ENCODE measurements at places on chromosomes 11 and 22.

GRCh38 chr22:43155789-43156188 is 4.4 kb downstream of the TSPO start:
- DNase-seq = no peak

DNA sequence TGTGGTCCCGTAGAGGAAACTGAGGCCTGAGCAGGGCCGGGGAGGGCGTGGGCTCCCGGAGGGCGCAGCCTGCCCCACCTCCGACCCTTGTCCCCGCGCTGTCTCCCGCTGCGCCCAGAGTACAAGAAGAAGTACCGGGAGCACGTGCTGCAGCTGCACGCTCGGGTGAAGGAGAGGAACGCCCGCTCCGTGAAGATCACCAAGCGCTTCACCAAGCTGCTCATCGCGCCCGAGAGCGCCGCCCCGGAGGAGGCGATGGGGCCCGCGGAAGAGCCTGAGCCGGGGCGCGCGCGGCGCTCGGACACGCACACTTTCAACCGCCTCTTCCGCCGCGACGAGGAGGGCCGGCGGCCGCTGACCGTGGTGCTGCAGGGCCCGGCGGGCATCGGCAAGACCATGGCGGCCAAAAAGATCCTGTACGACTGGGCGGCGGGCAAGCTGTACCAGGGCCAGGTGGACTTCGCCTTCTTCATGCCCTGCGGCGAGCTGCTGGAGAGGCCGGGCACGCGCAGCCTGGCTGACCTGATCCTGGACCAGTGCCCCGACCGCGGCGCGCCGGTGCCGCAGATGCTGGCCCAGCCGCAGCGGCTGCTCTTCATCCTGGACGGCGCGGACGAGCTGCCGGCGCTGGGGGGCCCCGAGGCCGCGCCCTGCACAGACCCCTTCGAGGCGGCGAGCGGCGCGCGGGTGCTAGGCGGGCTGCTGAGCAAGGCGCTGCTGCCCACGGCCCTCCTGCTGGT is 1.9 kb downstream of the NLRP6 start:
- DNase-seq = no peak

DNA sequence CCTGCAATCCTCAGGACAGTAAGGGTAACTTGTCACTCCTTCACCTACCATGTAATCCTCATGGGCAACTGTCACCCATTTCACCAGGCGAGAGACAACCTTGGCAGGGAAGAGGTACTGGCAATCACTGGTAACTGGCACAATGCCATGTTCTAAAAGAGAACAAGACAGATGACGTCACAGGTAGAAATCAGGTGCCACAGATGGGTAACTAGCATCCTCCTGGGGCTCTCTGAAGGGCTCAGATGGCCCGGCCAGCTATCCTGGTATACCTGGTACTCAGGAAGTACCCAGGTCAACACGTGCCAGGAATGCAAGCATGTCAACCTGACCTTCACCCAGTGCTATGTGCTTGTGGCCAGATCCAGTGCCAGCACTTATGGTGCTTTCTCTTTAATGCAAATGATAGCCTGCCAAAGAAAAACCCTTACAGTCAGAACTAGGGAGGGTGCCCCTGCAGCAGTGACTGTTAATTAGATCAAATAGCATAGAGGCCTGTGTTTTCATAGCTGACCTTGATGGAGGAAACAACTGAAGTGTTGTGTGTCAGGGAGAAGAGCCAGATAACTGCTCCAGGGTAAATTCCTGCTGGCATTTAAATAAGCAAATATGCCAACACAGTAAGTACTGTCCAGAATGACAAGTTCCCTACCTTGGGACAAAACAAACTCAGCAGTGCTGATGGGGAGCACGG is 36.2 kb downstream of the THOC5 start:
- DNase-seq = no peak

DNA sequence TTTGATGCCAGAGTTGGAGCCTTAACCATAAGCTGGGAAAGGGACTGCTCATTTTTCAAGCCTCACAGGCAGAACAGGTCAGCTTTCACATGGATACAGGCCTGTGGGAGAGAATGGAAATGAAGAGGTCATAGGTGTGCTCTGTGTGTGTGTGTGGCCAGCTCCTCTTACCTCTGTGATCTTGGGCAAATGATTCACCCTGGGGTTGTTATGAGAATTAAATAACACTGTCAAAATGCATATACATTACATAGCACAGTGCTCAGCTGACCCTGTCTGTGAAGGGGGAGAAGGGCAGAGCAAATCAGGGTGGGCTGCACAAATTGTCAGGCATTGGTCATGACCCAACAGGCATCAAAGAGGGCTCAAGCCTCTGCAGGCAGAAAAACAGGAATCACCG is 372.5 kb downstream of the TENM4 start:
- no peak for DNase-seq

- no peak for DNase-seq
These were observed 31.1 kb downstream of the FADS3 start for GRCh38 chr11:61860054-61860903.

DNA sequence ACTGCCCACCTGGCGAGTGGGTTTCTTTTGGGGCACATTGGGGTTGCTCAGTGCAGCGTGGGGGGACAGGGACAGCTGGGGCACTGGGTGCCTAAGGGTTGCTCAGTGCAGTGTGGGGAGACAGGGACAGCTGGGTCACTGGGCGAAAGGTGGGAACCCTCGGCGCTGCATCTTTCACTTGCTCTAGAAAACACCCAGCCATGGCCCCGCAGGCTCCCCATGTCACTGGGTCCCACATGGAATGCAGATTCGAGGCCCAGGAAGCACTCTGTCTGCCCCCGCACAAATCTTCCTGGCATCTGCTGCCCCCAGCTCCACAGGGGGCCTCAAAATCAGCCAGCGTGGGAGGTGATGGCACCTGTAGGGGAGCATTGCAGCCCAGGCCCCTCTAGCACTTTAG is 229.3 kb downstream of the BRD1 start:
- DNase-seq = no peak

DNA sequence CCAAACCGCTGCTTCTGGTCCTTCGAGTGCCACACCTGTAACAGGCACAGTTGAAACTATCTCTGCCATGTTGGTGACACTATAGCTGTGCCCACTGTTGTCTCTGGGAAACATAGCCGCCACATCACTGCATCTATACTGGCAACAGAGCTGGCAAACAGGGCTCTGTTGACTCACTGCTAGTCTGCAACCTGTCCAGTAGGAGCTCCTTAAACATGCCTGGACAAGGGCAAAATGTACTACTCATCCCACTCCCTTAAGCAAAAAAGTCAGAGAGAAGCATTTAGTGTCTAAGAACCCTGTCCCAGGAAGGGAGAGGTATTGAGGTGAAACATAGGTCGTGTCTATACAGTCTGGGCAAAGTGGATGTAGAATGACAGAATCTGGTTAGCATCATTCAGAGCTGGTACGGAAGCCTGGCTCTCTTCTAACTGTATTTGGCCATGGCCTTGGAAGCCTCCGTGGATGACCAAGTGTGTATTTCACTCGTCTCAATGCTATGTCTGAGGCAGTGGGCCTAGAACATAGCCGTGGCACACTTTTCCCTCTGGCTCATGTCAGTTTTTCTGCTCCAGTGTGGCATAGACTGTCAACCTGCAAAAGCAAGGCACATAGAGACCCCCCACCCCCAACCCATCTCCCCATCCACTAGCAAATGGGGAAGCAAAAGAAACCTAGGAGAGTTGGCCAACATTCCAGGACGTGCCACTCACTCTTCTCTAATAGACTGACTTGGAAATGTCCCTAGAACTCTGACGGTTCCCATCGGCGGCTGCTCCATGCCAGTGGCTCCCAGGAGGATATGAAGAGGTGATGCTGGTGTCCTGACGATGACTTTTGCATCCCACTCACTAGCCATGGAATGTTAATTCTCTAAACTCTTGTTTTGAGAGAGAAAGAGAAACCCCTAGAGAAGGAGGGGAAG is 21.4 kb upstream of the PISD start:
- DNase-seq = no peak

DNA sequence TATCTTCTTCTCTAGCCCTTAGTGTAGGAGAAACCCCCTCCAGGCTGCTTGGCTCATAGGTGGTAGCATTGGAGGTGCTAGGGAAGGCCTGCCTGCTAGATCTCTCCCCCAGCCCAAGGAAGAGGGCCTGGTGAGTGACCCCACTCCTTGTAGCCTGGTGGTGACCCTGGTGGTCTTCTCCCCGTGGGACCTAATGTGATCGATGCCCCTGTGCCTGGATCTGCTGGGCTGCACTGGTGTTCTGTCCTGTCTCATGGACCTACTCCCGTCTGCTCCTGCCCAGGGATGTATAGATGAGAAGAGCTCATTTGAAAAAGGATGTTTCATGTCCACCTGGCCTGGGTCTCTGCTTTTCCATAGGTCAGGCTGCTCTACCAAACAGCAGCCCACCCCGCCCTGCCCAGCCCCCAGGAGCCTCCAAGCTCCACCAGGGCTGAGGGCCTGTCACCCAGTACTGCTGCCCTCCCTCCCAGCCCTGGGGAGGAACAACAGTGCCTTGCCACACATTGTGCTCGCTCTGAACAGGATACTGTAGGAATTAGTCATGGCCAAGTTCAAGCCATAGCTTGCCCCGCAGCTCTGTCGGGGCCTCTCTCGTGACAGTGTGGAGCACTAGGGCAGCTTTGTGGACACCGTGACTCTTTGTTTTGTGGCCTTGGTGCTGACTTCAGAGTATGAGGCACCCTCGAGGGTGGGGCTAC is 19.7 kb downstream of the SLC37A2 start:
- DNase-seq = no peak

DNA sequence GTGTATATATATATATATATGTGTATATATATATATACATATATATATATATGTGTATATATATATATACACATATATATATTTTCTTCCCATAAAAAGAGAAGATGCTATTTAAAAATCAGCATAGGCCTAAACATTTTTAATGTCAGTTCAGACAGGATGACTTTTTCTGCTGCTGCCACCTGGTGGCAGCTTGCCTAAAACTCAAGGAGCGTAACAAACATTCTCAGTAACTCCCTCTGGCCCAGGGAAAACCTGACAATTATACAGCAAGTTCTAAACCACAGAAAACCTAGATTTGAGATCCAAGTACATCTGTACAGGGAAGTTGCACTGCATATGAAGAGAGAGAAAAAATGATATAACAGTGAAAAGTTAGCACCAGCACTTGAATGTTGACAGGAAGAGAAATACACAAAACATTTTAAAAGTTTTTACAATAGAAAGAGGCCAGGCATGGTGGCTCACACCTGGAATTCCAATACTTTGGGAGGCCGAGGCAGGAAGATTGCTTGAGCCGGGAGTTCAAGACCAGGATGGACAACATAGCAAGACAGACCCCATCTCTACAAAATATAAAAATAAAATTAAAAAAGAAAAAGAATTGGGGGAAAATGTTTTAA is 16.6 kb downstream of the OR8A1 start:
- no peak for DNase-seq

- no peak for DNase-seq
These were observed 52.8 kb upstream of the CADM1 start for GRCh38 chr11:115556984-115557383.

DNA sequence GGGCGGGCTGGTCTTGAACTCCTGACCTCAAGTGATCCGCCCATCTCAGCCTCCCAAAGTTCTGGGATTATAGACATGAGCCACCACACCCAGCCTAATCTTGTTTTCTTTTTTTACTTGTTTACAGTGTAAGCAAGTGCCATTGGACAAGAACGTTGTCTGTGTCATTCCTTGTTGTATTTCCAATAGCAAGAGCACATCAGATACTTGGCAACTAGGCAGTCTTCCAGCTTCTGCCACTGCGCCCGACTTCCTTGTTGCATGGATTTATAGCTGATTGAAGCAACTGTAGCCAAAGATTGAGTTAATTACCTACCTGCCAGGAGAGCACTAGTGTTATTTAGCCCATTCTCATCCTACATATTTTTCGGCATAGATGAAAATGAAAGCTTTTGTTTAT is 3.1 kb upstream of the SGSM3 start:
- no peak for DNase-seq

- DNase-seq = no peak
These were observed 110.2 kb downstream of the C11orf91 start for GRCh38 chr11:33590441-33590840.

- DNase-seq = no peak
These were observed 140.3 kb upstream of the MTNR1B start for GRCh38 chr11:92829121-92829520.

DNA sequence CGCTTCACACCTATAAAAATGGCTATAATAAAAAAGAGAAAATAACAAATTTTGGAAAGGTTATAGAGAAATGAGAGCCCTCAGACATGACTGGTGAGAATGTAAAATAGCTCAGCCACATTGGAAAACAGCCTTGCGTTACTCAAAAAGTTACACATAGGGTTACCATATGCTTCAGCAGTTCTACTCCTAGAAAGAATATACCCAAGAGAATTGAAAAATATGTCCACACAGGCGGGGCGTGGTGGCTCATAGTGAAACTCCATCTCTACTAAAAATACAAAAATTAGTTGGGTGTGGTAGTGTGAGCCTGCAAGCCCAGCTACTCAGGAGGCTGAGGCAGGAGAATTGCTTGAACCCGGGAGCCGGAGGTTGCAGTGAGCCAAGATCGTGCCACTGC is 7.6 kb upstream of the JHY start:
- no peak for DNase-seq

GRCh38 chr11:1919391-1920127 is at the start of gene TNNT3:
Gene TNNT3 (plus strand): TSS chr11:1919703. CDS start chr11:1922875, 3,172 bp downstream.
- no peak for DNase-seq

DNA sequence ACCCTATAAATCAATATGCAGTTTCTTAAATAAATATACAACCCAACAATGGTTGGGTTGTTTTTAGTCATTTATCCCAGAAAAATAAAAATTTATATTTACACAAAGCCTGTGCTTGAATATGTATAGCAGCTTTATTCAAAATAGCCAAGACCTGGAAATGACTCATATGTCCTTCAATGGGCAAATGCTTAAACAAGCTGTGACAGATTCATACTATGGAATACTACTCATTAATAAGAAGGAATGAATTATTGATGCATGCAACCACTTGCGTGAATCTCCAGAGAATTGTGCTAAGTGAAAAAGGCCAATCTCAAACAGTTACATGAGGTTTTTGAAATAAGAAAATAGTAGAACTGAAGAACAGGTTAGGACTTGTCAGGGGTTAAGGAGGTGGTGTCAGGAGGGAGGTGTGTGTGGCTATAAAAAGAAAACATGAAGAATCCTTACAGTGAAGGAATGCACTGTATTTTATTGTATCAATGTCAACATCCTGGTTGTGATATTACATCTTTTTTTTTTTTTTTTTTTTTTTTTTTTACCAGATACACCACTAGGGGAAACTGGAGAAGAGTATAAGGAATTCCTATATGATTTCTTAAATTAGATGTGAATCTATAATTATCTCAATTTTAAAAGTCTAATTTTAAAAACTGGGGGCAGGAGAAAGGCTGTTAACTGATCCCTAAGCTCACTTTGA is 82.4 kb upstream of the CD44 start:
- no peak for DNase-seq

DNA sequence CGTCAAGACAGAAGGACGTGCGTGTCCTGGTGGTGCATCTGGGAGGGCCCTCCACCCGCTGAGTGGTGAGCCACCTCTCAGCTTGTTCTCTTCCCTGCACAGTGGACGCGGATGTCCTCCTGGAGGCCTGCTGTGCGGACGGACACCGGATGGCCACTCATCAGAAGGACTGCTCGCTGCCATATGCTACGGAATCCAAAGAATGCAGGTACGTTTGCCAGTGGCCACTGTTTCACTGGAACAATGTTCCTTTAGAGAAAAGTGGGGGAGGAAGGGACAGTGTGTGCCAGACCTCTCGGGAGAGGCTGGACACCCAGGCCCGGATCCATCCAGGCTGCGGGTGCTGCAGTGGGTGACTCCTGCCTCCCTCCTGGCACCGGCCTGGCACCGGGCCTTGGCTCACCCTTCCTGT is 15.9 kb downstream of the FBLN1 start:
- no peak for DNase-seq

Measured in NCI-H2107 (cell line).